Thyroid gland (tissue), 4 donors: ENCODE measurements at places on chromosomes 16 and 17. TPM values are rescaled to one million over a fixed set of nuclear protein-coding genes. Genes with fewer than 3 reads are reported as not detected.
A peak's percentile ranks its signal among the peaks of the same experiment; 100 is the strongest.

- no peaks in the 10 kb centered on the region for H3K36me3 ChIP-seq
- H3K4me1 ChIP-seq = peaks cover 21% of the 10 kb centered on the region
- no peak overlapping the region for H3K4me3 ChIP-seq
- no peaks in the 10 kb centered on the region for H3K27me3 ChIP-seq
- DNase-seq = no peak
- H3K27ac ChIP-seq = no peak overlapping the region
Observed at GRCh38 chr17:29747660-29748059, 124.9 kb upstream of the CORO6 start.

- H3K36me3 ChIP-seq = no peaks in the 10 kb centered on the region
- H3K27ac ChIP-seq = no peak overlapping the region
- H3K4me1 ChIP-seq = peaks cover 17% of the 10 kb centered on the region
- DNase-seq = no peak
Observed at GRCh38 chr17:4557626-4558346, 2.6 kb downstream of the GGT6 start.

DNA sequence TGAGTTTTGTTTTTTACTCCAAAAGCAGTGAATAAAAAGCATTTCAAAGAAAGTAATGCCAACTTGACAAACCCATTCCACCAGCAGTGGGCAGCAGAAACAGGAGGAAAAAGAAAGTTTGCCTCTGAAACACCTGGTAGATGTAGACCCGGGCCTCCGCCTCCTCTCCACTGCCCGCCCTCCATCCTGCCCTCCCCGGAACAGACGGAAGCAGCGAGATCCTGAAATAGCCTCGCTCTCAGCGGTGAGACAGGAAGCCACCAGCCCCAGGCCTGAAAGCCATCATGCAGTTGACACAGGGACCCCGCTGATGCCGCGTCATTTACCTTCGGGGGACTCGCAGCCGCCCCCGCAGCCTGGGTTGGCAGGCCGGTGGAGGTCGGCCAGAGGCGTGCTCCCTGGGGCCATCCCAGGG, 67.8 kb downstream of the C16orf78 start:
- DNase-seq = peak; percentile 37
- H3K4me3 ChIP-seq = no peak overlapping the region
- H3K4me1 ChIP-seq = no peaks in the 10 kb centered on the region
- H3K27me3 ChIP-seq = no peaks in the 10 kb centered on the region
- H3K36me3 ChIP-seq = no peaks in the 10 kb centered on the region
- no peak overlapping the region for H3K27ac ChIP-seq

DNA sequence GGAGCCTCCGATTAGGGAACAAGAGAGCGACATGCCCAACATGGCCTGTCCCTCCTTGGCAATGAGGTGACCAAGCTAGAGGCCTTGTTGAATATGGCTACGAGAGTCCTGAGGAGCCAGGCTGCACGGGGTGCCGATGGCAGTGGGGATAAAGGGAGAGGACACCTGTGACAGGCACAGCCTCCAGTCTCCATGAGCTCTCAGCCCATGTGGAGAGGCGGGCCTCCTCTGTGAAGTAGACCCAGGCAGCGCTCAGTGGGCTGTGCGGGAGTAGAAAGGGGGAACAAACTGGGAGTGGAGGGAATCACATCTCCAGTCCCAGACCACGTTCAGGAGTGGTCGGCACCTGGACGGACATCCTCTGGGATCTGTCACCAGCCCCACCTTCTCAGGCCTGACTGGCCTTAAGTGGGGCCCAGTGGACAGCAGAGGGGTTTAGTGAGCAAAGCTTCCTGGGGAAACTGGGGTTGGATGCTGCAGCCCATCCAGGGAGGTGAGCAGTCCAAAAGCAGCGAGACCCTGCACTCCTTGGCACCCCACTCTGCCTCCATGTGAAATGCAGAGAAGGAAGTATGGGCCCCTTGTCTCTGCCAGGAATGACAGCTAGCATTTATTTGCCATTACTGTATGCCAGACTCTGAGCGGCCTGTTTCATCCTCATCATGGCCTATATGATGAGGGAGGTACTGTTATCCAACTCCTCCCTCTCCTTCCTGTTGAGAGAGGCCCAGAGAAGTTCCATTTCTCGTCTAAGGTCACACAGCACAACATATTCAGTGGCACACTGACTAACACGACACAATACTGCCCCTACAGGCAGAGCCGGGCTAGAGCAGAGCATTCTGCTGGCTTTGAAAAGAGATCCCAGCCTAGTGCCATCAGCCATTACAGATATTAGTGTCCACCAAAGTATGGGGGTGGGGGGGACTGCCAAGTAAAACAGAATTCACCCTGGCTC, 4.5 kb upstream of the TMEM92 start:
- DNase-seq = peak; percentile 68
- no peak overlapping the region for H3K4me3 ChIP-seq
- H3K36me3 ChIP-seq = no peaks in the 10 kb centered on the region
- H3K27me3 ChIP-seq = peaks cover 6% of the 10 kb centered on the region
- H3K4me1 ChIP-seq = no peaks in the 10 kb centered on the region

DNA sequence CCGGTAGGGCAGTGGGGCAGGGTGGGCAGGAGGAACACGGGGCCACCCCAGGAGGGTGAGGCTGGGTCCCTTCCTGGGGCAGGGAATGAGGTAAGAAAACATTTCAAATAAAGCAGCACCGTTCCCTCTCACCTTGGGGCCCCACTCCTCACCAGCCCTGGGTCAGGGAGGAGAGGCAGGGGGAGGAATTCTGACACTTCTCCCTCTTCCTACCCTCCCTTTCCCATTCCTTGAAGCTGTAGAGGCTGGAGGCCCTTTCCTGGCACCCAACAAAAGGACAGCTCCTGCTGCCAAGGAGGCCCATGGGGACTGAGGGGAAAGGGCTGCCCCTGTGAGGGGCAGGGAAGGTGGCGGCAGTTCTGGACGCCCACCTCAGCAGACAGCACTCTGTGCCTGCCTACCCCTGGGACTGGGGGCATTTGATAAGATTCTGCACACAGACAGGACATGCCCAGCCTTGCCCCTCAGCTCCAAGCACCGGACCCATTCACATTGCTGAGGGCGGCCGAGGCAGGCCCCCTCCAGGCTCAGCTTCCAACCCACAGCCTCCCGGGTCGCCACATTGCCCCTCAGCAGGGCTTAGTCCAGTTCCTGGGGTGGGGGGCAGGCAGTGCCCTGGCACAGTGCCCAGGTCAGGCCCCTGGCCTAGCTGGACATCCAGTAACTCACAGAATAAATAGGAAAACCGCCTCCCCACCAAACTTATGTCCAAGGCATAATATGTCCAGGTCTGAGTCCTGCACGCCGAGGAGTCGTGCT, 6.2 kb downstream of the ATXN7L3 start:
- no peaks in the 10 kb centered on the region for H3K27me3 ChIP-seq
- no peak overlapping the region for H3K27ac ChIP-seq
- no peak for DNase-seq
- peaks cover 38% of the 10 kb centered on the region for H3K36me3 ChIP-seq
- H3K4me3 ChIP-seq = no peak overlapping the region
- H3K4me1 ChIP-seq = peaks cover 22% of the 10 kb centered on the region

- H3K27ac ChIP-seq = no peak overlapping the region
- H3K36me3 ChIP-seq = no peaks in the 10 kb centered on the region
- H3K4me1 ChIP-seq = no peaks in the 10 kb centered on the region
- no peak overlapping the region for H3K4me3 ChIP-seq
- no peak for DNase-seq
- H3K27me3 ChIP-seq = no peaks in the 10 kb centered on the region
Observed at GRCh38 chr17:13931111-13931526, 138.2 kb upstream of the COX10 start.

DNA sequence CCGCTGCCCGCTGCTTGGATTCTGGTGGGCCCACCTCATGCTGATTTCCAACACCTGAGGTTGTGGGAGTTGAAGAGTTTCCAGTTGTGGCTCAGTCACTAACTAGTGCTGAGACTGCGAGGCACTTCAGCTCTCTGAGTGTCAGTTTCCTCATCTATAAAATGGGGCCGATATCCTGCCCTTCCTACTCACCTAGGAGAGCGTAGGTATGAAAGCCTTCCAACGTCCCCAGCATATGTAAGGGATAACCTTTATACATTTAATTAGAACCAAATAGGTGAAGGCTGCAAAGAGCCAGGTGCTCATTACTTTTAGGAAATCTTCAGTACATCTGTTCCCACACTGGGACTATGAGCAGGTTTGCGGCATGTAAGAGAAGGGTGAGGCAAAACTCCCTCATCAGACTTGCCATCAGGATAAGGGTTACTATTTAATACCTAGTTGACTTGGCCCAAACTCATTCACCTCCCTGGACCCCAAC, 782 bp upstream of the KIF18B start:
- no peaks in the 10 kb centered on the region for H3K27me3 ChIP-seq
- DNase-seq = no peak
- no peaks in the 10 kb centered on the region for H3K36me3 ChIP-seq

DNA sequence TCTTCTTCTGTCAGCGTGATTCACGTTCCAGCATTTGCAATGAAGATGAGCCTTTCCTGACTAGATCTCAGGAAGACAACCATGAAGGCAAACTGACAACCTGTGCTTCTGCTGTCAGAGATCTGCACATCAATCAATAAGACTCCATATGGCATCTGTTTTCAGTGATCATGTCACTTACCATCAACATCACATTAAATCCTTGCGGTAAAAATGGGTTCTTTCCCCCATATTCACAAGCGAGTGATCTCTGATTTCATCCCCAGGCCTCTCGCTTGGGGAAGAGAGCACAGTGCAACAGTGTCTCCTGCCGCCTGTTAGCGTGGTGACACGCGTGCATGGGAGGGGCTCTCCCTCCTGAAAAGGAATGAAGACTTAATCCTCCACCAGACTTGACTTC, 11.1 kb downstream of the NACA2 start:
- no peak overlapping the region for H3K4me3 ChIP-seq

DNA sequence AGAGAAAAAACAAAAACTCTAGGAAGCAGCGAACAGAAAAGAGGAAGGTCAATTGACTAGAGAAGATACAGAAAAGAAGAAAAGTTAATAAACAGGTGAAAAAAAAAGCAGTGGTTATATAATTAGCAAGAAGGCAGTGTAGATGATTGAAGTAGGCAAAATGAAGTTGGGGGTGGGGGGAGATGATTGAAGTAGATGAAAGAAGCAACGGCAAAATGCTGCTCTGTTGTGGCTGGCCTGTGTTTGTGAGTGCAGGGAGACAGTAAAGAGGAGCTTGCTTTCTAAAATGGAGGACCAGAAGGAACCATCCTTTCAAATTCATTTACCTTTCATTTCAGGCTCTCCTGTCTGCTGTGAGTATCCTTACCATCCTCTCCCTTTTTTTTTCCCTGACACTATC, 3.6 kb downstream of the EVI2B start:
- DNase-seq = no peak
- H3K27ac ChIP-seq = no peak overlapping the region
- no peaks in the 10 kb centered on the region for H3K36me3 ChIP-seq
- H3K4me1 ChIP-seq = no peaks in the 10 kb centered on the region
- H3K27me3 ChIP-seq = no peaks in the 10 kb centered on the region

GRCh38 chr17:43880420-43880991, 26.8 kb downstream of the MPP2 start:
- peaks cover 4% of the 10 kb centered on the region for H3K4me1 ChIP-seq
- H3K36me3 ChIP-seq = no peaks in the 10 kb centered on the region
- no peaks in the 10 kb centered on the region for H3K27me3 ChIP-seq
- no peak overlapping the region for H3K4me3 ChIP-seq
- DNase-seq = peak; percentile 94

DNA sequence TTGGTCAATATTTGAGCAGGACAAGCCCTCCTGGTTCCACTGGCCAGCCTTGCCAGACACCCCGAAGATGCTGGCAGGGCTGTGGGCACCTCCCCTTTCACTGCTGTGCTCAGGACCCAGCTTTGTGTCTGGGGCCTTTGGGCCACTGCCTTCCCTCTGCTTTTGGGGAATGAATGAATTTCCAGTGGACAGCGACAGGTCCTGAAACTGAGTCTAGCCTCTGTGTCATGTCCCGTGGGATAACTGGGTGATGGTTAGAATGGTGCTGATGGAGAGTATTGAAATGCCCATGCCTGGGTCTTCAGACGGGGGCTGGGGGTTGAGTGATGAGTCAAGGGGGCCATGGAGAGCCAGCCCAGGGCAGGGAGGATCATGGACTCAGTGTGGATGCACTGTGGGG, 135.8 kb downstream of the FOXL1 start:
- no peak overlapping the region for H3K4me3 ChIP-seq
- peaks cover 2% of the 10 kb centered on the region for H3K27me3 ChIP-seq
- no peak overlapping the region for H3K27ac ChIP-seq
- DNase-seq = no peak
- H3K36me3 ChIP-seq = no peaks in the 10 kb centered on the region

GRCh38 chr16:69633375-69633774, 67.6 kb downstream of the NFAT5 start:
- no peaks in the 10 kb centered on the region for H3K4me1 ChIP-seq
- H3K27me3 ChIP-seq = no peaks in the 10 kb centered on the region
- no peak for DNase-seq
- H3K36me3 ChIP-seq = peaks cover 14% of the 10 kb centered on the region
- H3K27ac ChIP-seq = no peak overlapping the region

DNA sequence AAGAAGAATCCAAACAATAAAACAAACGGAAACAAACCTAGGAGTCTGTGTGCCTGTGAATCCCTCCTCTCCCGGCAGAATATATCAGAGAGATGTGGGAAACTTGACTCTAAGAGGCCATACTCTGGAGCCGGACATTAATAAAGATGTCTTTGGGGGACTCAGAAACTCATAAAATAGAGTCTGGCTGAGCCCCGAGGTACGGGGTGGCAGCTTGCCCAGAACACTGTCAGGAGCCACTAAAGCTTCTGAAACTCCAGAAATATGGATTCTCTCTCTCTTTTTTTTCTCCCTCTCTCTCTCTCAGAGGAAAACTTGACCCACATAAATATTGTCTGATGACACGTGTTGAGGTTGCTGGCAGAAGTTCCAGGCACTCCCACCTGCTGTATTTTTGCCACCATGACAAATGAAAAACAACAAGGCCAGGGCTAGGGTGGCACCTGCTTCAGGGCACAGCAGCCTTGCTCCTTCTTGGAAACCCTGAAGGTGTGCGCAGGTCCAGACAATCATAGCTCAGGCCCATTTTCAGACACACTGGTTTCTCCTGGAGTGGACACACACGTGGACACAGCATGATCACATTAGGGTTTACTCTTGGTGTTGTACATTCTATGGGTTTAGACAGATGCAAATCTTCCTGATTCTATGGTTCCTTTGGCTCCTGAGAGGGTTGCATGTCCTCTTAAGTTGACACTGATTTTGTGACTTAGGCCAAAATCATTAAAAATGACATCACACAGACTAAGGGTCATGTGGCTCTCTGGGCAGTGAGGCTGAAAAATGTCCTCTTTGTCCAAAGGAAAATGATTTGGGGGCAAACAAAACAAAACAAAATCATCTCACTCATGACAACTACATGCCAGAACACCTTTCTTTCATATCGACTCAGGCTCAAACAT, 282.6 kb upstream of the IRX3 start:
- no peaks in the 10 kb centered on the region for H3K4me1 ChIP-seq
- H3K4me3 ChIP-seq = no peak overlapping the region
- H3K27me3 ChIP-seq = no peaks in the 10 kb centered on the region
- H3K36me3 ChIP-seq = no peaks in the 10 kb centered on the region

The FN3K gene
- 7.2 TPM for total RNA-seq

The CENPN gene
- 7.6 TPM for total RNA-seq

The UTS2R gene
- total RNA-seq = 2.4 TPM

The NTN1 gene
- total RNA-seq = 5.1 TPM

The KRT39 gene
- not detected for total RNA-seq

The CCL16 gene
- not detected for total RNA-seq

The RCVRN gene
- total RNA-seq = not detected
